ENCODE measurements at places on chromosomes 2 and 18.

DNA sequence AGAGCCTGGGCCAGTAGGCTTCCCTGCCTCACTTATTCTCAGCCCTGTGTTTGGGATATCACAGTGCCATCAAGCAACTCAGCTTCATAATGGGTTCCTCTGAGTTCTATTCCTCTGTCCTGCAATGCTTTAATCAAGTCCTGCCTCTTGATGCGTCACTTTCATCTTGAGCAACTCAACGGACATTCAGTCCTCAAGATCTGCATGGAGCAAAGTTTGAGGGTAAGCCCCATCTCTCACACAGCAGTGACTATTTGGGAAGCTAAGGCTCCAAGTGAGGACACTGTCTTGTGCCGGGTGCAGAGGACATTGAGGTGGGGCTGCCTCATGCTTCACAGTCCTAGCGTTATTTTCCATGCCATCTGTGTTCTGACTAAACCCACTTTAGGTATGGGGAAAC, 50.9 kb upstream of the PLB1 start:
- no peak for DNase-seq

DNA sequence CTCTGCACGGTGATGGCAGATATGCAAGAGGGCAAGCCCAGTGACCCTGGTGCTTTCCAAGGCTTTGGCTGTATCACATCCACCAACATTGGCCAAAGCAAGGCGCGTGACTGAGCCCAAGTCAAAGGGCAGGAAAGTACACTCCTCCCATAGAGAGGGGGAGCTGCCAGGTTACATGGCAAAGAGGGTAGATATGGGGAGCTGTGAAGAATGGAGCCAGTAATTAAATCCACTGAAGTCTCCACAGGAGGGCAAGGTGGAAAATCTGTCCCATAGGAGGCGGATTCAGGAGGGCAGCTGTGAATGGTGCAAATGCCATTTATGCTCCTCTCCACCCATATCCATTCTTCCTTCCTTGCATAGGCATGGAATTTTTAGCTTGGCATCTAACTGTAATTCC, 44.6 kb upstream of the THOC1 start:
- DNase-seq: no peak

DNA sequence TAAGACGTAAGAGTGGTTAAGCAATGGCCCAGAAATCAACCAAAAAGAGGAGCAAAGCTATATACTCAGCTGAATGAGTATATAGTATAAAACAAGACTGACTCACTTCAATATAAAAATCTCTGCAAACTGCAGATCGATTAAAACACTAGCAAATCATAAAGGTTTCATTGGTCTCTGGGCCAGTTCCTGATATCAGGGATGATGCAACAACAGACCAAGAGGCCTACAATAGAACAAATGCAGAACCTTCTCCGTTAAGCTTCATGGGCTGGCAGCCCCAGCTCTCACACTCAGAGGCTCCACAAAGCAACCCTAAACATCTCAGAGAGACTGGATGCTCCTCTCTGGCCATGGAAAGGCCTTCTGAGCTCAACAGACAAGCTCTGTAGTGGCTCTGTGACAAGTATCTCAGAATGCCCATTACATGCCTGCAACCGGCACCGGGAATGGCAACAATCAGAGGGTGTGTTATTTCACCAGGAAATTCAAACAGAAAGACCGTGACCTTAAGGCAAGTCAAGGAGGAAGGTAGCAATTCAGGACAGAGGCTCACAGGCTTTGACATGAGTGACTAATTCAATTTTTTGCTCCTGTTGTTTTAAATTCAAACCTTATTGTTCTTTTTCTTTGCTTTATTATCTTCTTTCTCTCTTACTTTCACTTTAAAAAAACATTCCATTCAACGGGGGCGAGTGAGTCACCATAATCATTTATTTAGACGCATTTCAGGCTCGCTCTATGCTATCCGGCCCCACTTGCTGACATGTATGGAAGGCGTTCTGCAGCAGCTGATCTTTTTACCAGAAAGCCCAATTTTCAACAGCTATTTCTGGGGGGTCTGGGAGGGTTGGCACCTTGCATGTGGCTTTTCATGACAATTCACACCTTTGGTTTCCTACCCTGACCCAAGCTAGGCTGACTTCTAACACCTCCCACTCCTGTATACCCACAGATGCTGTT, 15.1 kb downstream of the CYRIA start:
- no peak for DNase-seq

DNA sequence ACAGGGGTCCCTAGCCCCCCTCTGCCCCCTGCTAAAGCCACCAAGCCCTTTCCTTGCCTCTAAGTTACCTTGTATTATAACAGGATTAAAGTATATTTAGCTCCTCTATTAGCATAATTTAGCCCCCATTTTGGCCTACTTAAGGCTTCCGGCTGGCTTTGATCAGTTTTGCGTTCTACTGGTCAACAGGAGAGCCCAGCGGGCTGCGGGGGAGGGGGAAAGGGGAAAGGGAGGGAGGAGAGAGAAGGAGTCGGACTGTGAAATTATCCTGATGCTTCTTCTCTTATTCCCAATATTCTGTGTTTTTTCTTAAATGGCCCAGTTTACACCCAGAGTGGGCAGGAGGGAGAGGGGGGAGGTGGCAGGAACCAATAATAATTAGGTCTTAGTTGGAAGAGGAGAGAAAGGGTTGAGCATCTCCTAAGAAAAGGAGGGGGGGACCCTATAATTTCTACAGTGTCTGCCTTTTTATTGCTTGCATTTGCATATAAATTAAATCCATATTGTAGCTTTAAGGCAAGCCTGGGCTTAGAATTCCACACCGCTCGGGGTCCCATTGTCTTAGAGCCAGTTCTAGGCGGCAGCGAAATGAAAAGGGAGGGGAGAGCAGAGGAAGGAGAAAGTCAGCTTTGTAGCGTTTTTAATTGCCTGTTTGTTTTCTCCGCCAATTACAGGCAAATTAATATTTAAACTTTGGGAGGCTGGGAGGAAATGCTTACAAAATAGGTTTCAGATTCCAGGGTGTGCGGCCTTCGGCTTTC, 39.6 kb downstream of the EN1 start:
- DNase-seq: no peak

DNA sequence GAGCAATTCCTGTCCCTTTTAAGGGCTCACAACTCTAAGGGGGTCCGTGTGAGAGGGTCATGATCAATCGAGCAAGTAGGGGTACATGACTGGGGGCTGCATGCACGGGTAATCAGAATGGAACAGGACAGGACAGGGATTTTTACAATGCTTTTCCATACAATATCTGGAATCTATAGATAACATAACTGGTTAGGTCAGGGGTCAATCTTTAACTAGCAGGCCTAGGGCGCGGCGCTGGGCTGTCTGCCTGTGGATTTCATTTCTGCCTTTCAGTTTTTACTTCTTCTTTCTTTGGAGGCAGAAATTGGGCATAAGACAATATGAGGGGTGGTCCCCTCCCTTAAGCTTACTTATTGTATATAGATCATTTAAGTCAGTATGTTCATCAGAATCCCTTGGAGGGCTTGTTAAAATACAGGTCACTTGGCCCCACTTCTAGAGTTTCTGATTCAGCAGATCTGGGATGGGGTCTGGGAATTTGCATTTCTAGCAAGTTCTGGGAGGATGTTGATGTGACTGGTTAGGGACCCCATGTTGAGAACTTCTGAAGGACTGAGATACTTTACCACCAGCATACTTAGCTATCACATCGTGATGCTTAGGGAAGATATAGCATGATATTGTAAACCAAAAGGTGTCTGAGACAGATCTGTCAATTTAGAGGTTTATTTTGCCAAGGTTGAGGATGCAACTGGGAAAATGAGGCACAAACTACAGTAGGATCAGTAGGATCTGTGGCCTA, 2.8 kb upstream of the INPP4A start:
- no peak for DNase-seq

- no peak for DNase-seq
These were observed at the start of gene SIGLEC15 for GRCh38 chr18:45825258-45826044. Gene SIGLEC15, plus strand, starts transcription at chr18:45825675. Its CDS starts 54 bp downstream, at chr18:45825729.

DNA sequence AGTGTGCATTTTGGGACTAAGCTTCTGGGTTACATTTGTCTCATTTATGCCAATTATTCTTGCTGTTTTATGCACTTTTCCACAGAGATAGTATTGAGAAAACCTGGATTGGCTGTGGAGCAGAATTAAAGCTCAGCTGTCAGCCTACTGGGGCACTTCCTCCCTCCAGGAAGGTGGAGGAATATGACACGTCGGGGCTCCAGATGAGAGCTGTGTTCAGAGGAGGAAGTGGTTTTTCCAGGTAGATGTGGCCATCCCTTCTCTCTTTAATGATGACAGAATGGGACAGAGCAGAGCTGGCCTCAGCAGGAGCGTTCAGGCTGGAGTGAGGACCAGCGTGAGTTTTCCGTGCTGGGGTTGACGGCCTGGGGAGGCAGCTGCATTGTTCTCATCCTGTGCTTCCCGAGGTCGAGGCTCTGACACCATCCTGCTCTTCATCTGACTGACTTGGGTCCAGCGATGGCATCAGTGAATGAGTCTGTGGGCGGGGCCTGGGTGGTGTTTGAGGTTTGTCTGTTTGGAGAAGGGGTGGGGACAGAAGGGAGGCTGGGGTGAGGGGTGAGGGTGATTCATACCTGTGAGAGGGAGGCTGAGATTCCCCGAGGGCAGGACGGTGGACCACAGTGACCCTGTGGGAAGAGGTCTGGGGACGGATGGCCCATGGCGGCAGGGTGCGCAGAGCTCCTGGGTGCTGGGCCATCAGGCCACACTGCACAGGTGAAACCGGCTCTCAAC, 207.0 kb downstream of the LDLRAD4 start:
- DNase-seq: no peak

DNA sequence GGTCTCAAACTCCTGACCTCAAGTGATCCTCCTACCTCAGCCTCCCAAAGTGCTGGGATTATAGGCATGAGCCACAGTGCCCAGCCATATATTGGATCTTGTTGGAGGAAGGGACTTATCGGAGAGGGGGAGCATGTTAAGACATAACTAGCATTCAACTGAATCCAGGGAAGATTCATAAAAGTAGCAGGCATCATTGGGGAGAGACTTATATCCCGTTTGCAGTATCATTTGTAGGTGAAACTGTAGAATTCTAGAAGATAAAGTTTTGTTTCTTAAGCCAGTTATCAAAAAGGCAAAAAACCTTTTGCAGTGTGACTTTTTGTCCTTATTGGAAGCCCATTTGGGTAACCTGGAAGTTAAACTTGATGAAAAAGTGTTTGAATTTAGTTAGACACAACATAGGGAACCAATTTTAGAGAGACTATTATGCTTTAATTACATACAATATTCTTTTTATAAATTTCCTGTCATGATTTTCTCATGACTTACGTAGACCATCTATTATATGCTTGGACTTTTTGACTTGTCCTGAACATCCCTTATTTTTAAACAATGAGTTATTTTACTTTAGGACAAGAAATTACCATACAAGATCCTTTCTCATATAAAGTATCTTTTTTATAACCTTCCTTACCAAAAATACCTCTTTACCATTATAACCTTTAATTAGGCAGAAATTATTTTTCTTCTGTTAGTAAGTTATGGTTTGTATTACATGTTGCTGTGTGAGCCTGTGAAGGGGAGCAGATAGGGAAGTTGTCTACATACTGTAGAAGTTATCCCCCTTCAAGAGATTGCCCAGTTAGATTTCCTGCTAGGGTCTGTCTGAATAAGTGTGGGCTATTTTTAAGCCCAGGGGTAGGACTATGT, 20.3 kb downstream of the RAB3GAP1 start:
- no peak for DNase-seq

GRCh38 chr2:119482481-119483394, 41.5 kb downstream of the SCTR start:
- DNase-seq: no peak

DNA sequence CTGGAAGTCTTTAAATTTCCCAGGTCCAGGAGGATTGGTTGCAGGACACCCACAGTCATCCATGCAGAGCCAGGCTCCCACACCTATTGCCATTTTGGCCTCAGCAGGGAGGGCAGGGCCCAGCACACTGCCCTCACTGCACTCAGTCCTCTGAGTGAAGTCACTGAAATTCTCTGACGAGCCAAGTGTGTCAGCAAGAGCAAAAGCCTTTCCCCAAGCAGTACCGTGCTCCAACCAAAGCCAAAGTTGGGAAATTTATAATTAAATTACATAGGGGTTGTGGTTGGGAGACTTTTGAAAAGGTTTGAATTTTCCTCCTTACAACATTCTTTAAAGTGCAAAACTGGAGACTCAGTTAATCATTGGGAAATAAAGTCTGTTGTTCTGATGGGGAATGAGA, 98.5 kb upstream of the CD226 start:
- no peak for DNase-seq

DNA sequence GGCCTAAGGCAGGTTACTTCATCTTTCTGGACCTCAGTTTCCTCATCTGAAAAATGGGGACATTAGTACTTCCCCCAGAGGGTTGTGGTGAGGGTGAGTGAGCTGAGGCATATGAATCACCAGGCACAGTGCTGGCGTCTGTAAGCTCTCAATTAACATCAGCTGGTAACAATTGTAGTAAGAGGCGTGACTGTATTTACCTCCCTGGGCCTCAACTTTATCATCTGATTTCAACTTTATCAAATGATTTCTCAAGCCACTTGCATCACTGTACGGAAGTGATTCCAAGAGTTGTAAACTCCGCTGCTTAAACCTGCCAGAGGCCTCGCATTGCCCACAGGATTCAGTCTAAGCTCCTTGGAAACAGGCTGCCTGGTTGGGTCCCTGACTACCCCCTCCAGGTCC, 53.6 kb upstream of the PKDCC start:
- no peak for DNase-seq

- DNase-seq: no peak
These were observed 39.5 kb downstream of the NIFK start for GRCh38 chr2:121697108-121697631.

DNA sequence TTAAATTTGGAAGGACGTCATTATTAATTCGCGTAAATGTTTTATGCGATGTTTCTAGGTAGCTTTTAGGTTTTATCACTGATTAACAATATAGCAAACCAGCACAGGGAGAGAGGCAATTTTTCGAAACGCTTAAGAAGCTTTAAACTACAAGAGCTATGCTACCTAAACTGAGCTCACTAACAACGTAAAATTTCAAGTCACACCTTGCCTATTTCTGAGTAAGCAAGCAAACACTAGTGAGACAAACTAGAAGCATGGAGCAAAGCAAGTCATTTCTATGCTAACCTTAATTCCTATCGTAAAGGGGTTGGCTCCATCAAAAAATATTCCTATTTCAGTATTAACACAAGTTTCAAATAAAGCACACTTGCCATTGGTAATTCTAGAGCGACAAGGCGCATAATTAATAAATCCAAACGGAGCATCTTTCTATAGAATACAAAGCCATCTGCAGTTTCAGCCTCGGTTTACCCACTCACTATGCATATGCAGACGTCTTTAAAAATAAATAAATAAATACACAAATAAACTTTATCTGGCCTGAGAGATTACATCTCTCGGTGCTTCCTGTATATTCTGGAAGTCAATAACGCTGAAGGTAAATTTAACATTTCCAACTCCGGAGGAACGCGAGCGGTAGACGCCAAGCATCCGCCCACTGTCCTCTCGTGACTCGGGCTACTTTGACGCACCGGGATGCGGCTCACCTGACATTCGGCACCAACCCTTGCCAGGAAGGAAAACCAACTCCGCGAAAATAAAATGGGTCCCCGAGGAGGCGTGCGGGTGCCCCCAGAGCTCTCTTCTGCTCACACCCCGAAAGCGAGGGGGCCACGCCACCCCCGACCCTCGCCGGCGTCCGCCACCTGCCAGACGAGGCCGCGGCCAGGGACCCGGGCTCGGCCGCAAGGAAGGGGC, 947 bp downstream of the ITSN2 start:
- DNase-seq: no peak

All from NCI-H1930 (cell line).